GM23338 (cell line): ENCODE measurements at places on chromosomes 11 and 22. TPM values are rescaled to one million over a fixed set of nuclear protein-coding genes. Genes with fewer than 3 reads are reported as not detected.

Gene CBLIF
- not detected in 2 replicates for polyA plus RNA-seq

- no peak for DNase-seq
Measured at GRCh38 chr22:47808236-47808635, 1045.8 kb downstream of the TBC1D22A start.

GRCh38 chr11:114762408-114762807, 84.1 kb downstream of the NXPE2 start:
- peak; percentile 83 for DNase-seq

GRCh38 chr11:57885298-57886050, 123.9 kb downstream of the CTNND1 start:
- peak; percentile 65 for DNase-seq

GRCh38 chr11:472816-473215, 22.7 kb downstream of the PTDSS2 start:
- no peak for DNase-seq
